ENCODE measurements at places on chromosomes 2 and 18.

- DNase-seq, result no peak
Measured at GRCh38 chr2:61645911-61646310, 107.8 kb upstream of the XPO1 start.

- peak; percentile 89 for DNase-seq
Measured at GRCh38 chr18:48161191-48161910, 230.9 kb upstream of the SMAD2 start.

DNA sequence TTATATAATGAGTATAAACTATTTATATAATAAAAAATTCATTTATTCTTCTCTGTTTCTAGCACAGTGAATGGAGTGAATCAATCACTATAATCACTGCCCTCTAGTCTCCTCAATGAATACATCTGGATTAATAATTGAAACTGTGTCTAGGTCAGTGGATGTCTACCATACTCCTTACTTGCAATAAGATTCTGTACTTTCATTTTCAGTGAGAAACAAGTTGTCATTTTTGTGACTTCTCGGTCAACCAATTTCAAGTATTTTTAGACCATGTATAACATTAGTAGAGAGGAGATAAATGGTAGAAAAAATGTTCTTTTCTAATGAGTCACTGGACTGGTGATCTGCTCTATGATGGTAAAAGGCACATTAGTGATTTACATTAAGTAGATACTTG is 799.6 kb upstream of the CHAC2 start:
- DNase-seq, result no peak

DNA sequence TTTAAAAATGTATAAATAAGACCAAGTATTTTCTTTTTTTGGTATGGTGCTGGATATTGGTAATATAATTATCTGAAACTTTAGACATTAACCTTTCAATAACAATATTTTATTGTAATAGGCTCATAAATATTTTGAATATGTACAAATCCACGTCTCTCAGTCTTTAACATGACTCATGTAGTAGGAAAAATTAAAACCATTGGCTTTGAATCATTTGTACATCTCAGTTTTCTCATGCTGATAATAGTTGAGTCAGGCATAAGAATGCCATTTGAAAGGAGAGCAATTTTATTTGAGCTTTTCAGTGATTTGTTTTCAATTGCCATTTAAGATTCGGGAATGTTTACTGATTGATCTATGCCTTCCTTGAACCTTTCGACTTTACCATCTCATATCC is 364.8 kb downstream of the TGIF1 start:
- DNase-seq, result no peak

GRCh38 chr2:229673676-229674075 is 40.7 kb downstream of the DNER start:
- DNase-seq, result no peak

- no peak for DNase-seq
Measured at GRCh38 chr18:7990670-7991069, 423.6 kb downstream of the PTPRM start.

GRCh38 chr2:102080451-102081242 is 61.9 kb upstream of the IL1R1 start:
- DNase-seq, result no peak

DNA sequence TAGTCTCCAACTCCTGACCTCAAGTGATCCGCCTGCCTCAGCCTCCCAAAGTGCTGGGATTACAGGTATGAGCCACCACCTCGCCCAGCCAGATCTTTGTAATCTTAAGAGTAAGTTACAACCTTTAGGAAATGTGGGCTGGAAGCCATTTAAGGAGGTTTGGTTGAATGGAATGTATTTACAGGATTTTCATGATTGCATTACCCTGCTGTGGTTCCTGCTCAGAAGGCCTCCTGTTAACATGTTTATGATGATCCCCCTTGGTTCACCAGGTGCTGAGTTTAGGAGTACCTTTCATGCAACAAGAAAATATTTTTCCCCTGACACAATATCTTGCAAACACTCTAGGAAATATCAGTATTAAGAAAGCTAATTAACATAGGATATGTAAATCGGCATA is 187.4 kb upstream of the SH3BP4 start:
- no peak for DNase-seq

DNA sequence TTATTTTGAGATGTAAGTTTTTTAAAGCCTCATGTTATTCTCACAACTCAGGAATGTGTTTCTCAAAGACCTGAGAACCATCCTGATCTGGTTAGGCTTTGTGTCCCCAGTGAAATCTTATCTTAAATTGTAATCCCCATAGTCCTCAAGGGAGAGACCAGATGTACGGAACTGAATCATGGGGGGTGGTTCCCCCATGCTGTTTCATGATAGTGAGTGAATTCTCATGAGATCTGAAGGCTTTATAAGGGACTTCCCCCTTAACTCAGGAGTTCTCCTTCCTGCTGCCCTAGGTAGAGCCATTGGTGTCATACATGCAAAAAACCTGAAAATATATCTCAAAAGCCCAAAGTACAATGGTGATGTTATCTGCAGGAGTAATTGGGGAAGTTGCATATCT is 836.7 kb downstream of the CBLN2 start:
- DNase-seq, result no peak

DNA sequence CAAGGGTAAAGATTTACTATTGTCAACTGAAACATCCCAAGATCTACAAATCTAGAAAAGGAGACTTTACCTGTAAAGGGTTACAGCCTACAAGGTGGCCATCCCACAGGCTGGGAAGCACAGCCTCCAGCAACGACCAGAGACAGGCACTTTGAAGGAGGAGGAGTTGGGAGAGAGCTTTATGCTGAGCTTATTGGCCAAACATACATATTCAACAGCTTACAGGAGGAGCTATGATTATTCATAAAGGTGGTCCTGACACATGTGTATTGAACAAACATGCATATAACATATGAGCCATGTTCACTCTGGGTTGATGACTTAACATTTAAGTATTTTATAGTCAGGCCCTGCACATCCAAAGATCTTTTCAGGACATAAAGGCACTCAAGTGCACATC is 11.1 kb upstream of the ABCA12 start:
- no peak for DNase-seq

GRCh38 chr2:214836568-214836967 is 27.1 kb upstream of the BARD1 start:
- no peak for DNase-seq

DNA sequence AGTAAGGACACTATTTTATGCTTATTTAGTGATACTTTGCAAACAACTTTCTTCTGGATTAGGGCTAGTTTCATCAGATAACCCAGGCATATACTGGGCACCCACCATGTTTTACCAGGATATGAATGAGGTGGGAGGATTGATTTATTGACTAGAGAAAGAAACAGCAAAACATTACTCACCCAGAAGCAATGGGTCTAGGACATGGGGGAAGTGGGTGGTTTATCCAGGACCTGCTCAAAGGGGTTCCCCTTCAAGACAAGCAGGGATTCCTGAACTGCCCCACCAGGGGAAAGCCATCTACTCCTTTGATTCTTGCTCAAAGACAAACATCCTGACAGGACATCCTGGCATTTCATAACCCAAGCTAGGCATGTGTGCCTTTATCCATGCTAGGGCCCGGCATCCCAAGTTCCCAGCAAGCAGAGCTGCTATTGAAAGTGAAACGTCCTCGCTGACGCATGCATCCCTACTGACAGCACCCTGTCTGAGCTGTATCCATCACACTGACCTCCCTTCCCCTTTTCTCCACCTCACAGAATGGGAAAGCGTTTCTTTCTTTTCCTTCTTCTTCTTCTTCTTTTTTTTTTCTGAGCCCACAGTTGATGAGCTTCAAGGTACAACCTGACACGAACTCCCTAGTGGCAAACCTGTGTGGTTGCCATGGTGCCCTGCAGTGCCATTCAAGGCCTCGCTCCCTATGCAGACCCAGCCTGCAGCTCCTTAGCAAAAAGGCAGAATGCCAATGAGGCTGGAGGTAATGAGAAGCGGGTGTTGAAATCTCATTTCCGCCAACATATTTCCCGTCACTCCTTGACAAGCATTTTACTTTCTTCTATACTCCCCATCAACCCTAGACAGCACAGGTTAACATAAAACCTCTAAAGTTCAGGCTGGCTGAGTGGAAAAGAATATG is 70.5 kb downstream of the CLHC1 start:
- DNase-seq, result no peak

GRCh38 chr2:43010438-43011157 is 215.8 kb downstream of the ZFP36L2 start:
- no peak for DNase-seq

DNA sequence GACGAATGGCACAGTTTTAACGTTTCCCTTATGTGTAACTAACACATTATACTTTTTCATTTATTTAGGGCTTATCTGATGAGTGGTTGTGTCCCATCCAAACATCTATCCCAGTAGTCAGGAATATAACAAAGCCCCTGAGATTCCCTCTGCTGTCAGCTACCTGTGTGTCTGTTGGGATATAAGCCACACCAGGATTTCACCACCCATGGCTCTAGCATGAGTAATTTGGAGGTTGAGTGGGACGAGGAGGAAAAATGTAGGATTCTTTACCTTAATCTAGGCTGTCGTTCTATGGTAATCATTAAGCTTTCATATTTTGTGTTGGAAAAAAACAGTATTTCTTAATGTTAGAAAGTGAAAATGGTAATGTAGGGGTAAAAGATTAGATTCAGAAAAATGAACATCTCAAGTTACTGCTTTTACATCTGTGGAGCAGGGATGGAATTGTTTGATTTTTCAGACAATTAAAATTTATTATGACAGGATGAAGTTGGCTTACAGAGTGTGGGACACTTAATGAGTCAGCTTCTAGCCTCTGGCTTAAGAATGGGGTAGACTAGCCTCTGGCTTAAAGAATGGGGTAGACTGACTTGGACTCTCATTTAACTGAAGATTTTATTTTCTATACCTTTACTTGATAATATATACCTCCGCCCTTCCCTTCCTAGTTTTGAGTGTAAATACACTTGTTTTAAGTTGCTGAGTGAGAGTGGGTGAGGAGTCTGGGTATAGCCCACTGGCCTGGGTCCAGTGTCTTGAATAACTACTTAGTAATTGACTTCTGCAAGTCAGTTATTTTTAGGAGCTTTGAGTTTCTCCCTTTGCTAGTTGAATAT is 88.5 kb upstream of the RANBP2 start:
- no peak for DNase-seq
